ENCODE measurements at places on chromosomes 11 and 22. TPM values are rescaled to one million over a fixed set of nuclear protein-coding genes. Genes with fewer than 3 reads are reported as not detected.

- no peaks in the 10 kb centered on the region for H3K4me1 ChIP-seq
- no peaks in the 10 kb centered on the region for H3K36me3 ChIP-seq
- H3K4me3 ChIP-seq: no peak overlapping the region
- H3K27me3 ChIP-seq: no peaks in the 10 kb centered on the region
- no peak overlapping the region for H3K27ac ChIP-seq
Observed at GRCh38 chr11:41256041-41256440, 203.4 kb downstream of the LRRC4C start.

- no peaks in the 10 kb centered on the region for H3K27me3 ChIP-seq
- no peaks in the 10 kb centered on the region for H3K36me3 ChIP-seq
- H3K4me1 ChIP-seq: peaks cover 40% of the 10 kb centered on the region
- H3K27ac ChIP-seq: peak overlapping the region; percentile 78
- peak; percentile 70 for DNase-seq
Observed at GRCh38 chr22:40709752-40710413, 30.6 kb downstream of the MCHR1 start.

DNA sequence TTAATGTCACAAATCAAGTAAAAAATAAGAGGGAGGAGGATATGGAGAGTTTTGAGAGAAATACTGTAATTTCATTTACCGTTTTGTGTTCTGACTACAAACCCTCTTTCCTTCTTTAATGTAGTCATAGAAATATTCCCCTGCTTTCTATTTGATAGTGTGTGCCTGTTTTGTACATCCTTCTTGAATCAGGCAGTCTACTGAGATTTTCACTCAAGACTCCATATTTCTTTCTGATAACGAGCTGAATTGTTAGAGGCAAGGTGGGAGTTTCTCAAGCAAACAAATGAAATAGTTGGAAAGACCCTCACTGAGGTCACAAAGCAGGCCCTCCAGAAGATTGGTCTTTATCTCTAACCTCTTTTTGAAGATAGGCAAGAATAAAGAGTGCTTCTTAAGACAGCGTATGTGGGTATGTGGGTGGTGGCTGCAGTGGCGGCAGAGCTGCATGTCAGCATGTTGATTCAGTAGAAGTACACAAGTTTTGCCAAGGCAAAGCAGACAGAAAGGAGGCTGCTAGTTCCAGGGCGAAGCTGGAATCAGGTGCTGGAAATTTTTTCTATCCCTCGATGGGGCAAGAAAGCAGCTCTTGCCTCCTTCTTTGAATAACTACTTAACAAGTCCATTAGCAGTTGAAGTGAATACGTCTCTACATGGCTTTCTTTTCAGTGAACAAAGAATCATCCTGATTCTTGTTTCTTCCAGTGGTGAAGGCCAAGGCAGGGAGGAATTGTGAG, 164.2 kb downstream of the FAM76B start:
- no peak overlapping the region for H3K4me3 ChIP-seq
- H3K36me3 ChIP-seq: no peaks in the 10 kb centered on the region
- no peaks in the 10 kb centered on the region for H3K4me1 ChIP-seq
- no peak for DNase-seq
- no peak overlapping the region for H3K27ac ChIP-seq
- no peaks in the 10 kb centered on the region for H3K27me3 ChIP-seq

DNA sequence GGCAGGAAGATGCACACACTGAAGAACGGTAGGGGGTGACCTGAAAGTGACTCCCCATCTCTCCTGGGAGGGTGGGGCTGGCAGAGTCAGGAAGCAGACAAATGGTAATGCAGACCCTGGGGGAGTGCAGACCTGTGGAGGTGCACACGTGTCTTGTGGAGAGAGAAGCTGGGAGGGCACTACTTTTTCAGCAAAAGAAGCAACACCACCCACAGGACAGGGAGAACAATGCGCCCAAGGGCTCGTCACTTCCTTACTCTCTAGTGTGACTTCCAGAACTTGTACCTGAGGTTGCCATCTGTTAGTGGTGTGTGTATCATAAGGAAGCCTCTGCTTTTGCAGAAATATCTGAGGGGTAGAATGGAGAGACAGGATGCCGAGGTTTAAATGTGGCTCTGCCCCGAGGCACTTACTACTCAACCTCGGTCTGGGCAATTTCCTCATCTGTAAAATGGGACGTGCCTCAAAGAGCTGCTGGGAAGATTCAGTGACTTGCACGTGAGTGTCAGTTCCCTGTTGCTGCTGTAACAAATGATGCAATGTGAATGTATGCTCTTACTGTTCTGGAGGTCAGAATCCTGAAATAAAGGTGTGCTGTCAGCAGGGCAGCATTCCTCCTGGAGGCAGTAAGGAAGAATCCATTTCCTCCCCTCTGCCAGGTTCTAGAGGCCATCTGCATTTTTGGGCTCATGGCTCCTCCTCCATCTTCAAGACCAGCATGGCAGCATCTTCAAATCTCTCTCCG, 323.4 kb downstream of the SHANK2 start:
- no peak for DNase-seq
- H3K4me1 ChIP-seq: no peaks in the 10 kb centered on the region
- no peaks in the 10 kb centered on the region for H3K36me3 ChIP-seq
- no peaks in the 10 kb centered on the region for H3K27me3 ChIP-seq
- no peak overlapping the region for H3K4me3 ChIP-seq
- H3K27ac ChIP-seq: no peak overlapping the region

GRCh38 chr11:124676386-124676785, 2.7 kb downstream of the SPA17 start:
- no peak overlapping the region for H3K27ac ChIP-seq
- peaks cover 12% of the 10 kb centered on the region for H3K4me1 ChIP-seq
- no peak for DNase-seq
- peak overlapping the region; percentile 6 for H3K4me3 ChIP-seq
- no peaks in the 10 kb centered on the region for H3K36me3 ChIP-seq

GRCh38 chr11:120029321-120029720, 108.6 kb downstream of the TRIM29 start:
- no peaks in the 10 kb centered on the region for H3K27me3 ChIP-seq
- DNase-seq: no peak
- no peaks in the 10 kb centered on the region for H3K36me3 ChIP-seq

DNA sequence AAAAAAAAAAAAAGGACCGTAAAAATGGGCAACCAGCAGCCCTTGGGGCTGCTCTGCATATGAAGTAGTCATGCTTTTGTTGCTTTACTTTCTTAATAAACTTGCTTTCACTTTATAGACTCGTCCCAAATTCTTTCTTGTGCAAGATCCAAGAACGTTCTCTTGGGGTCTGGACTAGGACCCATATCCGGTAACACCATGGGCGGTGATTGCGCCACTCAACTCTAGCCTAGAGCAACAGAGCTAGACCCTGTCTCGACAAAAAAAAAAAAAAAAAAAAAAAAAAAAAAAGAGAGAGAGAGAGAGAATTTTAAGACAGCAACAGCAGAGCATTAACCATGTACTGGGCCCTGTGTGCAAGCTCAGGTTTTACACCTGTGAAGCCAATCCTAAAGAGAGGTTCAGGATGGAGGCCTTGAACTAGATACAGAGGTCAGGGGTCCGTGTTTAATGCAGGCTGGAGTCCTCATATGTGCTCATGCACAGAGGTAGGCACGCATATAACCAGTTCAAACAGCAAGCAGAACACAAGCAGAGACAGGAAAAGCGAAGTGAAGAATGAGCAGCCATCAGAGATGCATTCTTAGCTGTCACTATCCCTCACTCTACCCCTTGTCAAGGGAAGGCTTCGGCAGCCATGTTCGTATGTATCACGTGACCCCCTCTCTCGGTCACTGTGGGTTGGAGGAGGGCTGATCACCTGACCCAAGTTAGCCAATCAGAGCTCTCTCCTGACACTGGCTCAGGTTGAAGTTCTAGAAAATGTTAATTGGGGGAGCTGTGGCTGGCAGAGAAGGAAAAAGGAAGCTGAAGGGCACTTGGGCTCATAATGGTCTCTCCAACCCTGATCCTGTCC, 16.7 kb upstream of the SYT12 start:
- H3K27ac ChIP-seq: no peak overlapping the region
- no peaks in the 10 kb centered on the region for H3K27me3 ChIP-seq
- no peaks in the 10 kb centered on the region for H3K36me3 ChIP-seq
- H3K4me3 ChIP-seq: no peak overlapping the region
- DNase-seq: peak; percentile 34

DNA sequence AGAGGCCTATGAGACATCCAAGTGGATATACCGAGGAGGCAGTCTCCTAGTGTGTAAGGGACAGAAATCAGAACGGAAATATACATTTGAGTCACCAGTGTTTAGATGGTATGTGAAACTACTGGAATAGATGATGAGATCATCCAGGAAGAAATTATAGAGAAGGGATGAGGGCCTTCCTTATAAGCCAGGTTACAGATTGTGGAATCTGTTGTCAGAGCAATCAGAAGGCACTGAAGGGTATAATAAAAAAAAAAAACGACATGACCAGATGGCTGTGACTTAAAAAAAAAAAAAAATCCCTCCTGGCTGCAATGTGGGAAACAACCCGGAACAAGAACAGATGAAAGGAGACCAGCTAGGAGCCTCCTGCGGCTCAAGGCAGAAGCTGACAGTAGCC, 2.7 kb downstream of the MAJIN start:
- no peaks in the 10 kb centered on the region for H3K27me3 ChIP-seq
- no peaks in the 10 kb centered on the region for H3K36me3 ChIP-seq
- no peak overlapping the region for H3K27ac ChIP-seq
- no peak for DNase-seq
- peaks cover 7% of the 10 kb centered on the region for H3K4me1 ChIP-seq
- no peak overlapping the region for H3K4me3 ChIP-seq

DNA sequence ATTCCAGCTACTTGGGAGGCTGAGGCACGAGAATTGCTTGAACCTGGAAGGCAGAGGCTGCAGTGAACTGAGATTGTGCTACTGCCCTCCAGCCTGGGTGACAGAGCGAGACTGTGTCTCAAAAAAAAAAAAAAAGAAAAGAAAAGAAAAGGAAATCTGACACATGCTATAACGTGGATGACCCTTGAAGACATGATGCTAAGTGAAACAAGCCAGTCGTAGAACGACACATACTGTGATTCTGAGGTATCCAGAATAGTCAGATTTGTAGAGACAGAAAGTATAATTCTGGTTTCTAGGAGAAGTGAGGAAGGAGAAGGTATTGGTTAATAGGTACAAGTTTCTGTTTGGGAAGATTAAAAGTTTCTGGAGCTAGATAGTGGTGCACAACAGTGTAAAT, 6.7 kb upstream of the APOA5 start:
- DNase-seq: no peak
- no peak overlapping the region for H3K27ac ChIP-seq
- H3K4me3 ChIP-seq: no peak overlapping the region
- H3K27me3 ChIP-seq: peaks cover 6% of the 10 kb centered on the region
- no peaks in the 10 kb centered on the region for H3K36me3 ChIP-seq

DNA sequence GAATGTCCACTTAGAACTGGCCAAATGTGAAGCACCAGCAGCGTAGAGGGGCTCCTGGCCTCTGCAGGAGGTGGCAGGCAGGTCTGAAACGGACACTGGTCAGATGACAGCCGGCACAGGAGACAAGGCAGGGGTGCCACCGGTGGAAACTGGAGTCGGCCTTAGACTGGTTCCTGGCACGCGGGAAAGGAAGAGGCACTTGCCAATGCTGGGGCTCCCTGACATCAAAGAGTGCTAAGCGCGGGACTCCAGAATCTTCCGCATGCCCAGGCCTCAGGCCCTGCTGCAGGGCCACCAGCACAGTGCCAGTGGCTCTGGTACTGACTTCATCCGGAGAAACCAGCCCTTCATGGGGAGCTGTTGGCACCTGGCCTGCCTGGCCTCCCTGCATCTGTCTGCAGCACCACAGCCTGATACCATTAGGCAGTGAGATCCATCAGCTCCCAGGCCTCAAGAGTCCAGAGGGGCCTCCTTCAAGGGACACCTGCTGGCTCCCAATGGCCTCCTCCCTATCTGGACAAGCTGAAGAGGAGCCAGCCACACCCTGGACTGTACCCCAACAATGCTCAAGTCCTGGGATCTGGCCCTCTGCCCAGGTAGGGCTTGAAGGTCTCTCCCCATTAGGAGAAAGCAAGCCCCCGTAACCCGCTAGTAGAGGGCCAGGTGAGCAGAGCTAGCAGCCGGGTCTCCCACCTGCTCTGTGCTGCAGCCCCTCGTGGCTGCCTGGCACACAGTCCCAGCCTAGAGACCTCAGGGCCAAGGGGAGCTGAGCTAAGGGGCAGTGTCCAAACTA, 29.7 kb upstream of the GNB1L start:
- no peaks in the 10 kb centered on the region for H3K27me3 ChIP-seq
- no peak overlapping the region for H3K4me3 ChIP-seq
- no peaks in the 10 kb centered on the region for H3K4me1 ChIP-seq
- no peaks in the 10 kb centered on the region for H3K36me3 ChIP-seq
- H3K27ac ChIP-seq: no peak overlapping the region
- DNase-seq: no peak

GRCh38 chr22:37299969-37300509, 17.7 kb downstream of the CYTH4 start:
- H3K4me1 ChIP-seq: peaks cover 22% of the 10 kb centered on the region
- H3K36me3 ChIP-seq: no peaks in the 10 kb centered on the region
- H3K27ac ChIP-seq: no peak overlapping the region

- DNase-seq: no peak
- H3K4me1 ChIP-seq: no peaks in the 10 kb centered on the region
- no peaks in the 10 kb centered on the region for H3K36me3 ChIP-seq
- H3K27me3 ChIP-seq: no peaks in the 10 kb centered on the region
- H3K27ac ChIP-seq: no peak overlapping the region
Observed at GRCh38 chr22:29742326-29742725, 22.5 kb downstream of the CABP7 start.

- H3K27ac ChIP-seq: no peak overlapping the region
- H3K27me3 ChIP-seq: peaks cover 3% of the 10 kb centered on the region
- H3K36me3 ChIP-seq: no peaks in the 10 kb centered on the region
- DNase-seq: no peak
- H3K4me1 ChIP-seq: no peaks in the 10 kb centered on the region
Observed at GRCh38 chr22:17346578-17346977, 22.7 kb upstream of the CECR2 start.

DNA sequence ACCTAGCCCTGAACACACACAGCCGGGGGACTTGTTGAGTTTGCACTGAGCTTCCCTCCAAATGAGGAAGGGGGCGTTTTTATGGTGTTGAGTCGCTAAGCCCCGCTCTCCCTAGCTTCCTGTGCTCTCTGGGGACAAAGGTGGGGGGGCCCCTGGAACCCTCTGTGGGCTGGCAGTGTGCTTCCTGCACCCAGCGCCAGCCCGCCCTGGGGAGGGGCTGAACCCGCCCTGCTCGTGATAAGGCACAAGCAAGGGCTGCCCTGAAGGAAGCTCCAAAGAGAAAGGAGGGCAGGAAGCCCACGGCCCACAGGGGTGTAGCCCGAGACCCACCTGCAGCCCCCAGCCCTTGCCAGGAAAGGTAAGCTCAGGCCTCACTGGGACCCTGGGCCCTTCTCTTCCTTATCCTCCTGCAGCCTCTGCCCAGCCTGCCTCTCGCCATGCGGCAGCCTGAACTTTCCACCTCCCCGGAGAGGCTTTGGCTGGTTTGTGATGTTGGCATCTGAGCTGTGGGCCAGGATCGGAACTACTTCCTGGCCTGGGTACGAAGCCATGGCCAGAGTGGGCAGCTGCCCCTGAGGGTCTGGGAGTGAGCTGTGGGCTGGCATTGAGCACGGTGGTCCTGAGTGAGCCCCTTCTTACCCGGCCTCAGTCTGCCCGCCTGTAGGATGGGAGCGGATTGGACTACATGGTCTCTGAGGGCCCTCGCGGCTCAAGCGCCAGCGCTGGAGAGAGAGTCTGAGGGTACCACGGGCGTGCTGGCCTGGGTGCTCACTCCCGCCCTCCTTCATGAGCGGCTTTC, at the start of gene FERMT3:
FERMT3 (plus strand) TSS at position 265 of the 799 bp plus-strand sequence. CDS start 644 bp downstream, outside the sequence.
- H3K27me3 ChIP-seq: no peaks in the 10 kb centered on the region
- no peak within 1 kb of the TSS for H3K4me3 ChIP-seq
- H3K4me1 ChIP-seq: peaks cover 8% of the 10 kb centered on the region

- H3K4me3 ChIP-seq: no peak overlapping the region
- peaks cover 64% of the 10 kb centered on the region for H3K4me1 ChIP-seq
Observed at GRCh38 chr11:68838572-68838964, 3.1 kb downstream of the CPT1A start.

TXNRD2 gene
- total RNA-seq: 57.9 TPM

CD6 gene
- total RNA-seq: 0.81 TPM

NAALAD2 gene
- total RNA-seq: 13.9 TPM

INPPL1 gene
- total RNA-seq: 89.9 TPM

OR52A1 gene
- not detected for total RNA-seq
